ENCODE measurements at places on chromosomes 6 and 20.

- no peak for DNase-seq
Observed at GRCh38 chr6:141688916-141689315, 443.8 kb upstream of the GJE1 start.

DNA sequence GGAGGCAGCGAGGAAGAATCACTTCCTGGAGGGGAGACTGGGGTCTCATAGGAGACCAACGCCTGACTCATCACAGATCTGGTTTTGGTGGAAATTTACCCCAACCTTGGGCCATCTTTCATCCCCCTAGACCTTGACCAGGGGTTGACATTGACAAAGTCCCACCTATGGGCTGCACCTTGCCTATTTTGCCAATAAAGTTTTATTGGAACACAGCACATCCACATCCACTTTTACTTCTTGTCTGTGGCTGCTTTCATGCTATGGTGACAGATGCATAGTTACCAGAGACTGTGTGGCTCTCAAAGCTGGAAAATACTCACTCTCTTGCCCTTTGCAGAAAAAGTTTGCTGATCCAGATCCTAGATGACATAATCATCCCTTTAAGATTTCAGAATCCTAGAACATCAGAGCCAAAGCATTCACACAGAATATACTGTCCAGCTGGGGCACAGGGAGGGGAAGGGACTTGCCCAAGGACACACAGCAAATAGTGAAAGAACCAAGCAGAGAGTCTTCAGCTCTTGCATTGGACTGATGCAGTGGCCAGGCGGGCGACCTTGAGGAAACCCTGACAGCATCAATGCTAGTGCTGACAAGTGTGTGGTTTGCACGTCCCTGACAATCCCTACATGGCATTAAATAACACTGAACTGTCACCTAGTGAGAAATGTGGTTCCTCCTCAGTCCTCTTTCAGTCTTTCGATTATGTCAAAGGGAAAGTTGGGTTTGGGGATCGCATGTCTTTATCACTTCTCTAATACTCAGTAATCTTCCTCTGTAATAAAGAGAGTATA is 41.2 kb downstream of the CD40 start:
- no peak for DNase-seq

- DNase-seq = no peak
Observed at GRCh38 chr20:58218665-58219341, 9.7 kb downstream of the ANKRD60 start.

GRCh38 chr6:1287103-1287591 is 24.8 kb upstream of the FOXQ1 start:
- no peak for DNase-seq

DNA sequence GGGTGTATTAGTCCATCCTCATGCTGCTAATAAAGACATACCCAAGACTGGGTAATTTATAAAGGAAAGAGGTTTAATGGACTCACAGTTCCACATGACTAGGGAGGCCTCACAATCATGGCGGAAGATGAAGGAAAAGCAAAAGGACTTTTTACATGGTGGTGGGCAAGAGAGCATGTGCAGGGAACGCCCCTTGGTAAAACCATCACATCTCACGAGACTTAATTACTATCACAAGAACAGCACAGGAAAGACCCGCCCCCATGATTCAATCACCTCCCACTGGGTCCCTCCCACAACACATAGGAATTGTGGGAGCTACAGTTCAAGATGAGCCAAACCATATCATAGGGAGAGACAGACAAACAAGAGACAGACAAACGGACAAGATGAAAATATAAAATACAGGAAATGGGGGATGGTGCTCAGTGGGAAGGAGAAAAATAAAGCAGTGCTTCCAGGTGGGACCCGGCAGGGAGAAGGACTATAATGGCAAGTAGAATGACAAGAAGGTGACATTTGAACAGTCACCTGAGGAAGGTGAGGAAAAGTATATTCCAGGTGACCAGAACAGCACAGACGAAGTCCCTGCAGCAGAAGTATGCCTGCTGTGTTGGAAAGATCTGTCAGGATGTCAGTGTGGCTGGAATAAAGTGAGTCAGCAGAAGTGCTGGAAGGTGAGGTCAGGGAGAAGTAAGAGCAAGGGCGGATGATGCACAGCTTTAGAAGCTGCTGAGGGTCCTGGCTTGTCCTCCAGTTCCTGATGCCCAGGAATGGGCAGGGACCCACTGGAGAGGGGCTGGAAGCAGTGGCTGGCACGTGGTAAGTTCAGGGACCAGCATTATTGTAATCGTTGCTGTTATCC is 61.1 kb downstream of the SLC2A10 start:
- no peak for DNase-seq

DNA sequence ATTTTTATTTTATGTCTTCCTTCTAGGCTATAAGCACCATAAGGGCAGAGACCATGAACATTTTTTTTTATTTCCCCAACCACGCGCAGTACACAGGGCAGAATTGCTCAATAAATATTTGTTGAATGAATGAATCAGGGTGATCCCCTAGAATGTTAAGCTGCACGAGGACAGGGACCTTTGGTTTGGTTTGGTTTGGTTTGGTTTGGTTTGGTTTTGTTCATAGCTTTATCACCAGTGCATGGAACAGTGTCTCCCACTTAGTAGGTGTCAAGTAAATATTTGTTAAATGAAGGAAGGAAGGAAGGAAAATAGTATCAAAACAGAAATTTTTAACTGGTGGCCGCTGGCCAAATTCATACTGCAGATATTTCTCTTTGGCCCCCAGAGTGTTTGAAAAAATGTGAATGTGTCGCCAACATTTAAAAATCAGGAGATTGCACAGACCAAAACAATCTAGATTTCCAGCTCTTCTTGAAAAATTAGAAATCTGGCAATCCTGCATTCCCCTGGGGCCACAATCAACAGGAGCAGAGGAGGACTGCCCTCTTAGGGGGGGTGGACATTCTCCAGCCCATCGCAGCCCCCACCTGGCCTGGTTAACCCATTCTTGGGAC is 205.3 kb downstream of the EYA2 start:
- DNase-seq = peak; percentile 76

- peak; percentile 29 for DNase-seq
Observed at GRCh38 chr6:43264599-43265145, 21.4 kb downstream of the TTBK1 start.

Data from right cardiac atrium (tissue), 5 donors.